ENCODE measurements at places on chromosomes 5 and 9.
A peak's percentile ranks its signal among the peaks of the same experiment; 100 is the strongest.

- no peak for DNase-seq
Observed at GRCh38 chr5:96022971-96023370, 61.3 kb upstream of the ELL2 start.

- no peak for DNase-seq
Observed at GRCh38 chr5:40877371-40877988, 31.8 kb upstream of the C7 start.

DNA sequence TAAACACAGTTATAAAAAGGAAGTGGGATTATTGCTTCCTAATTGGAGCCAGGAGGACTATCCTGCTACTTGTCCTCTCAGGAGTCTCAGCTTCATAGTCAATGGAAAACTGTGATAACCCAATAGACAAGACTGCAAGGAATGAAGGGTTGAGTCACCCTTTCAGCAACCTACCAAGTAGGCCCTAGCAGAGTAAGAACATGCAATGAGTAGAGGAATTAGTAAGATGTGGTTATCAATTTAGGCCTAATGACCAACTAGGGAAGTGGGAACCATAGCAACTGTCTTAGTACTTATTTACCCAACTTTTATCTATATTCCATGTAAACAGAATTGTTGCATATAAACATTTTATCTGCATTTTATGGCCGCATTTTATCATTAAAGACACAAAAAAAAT lies 310.1 kb downstream of the RFX3 start:
- DNase-seq = no peak

GRCh38 chr9:127803507-127804352 lies 1.0 kb downstream of the FPGS start:
- no peak for DNase-seq

GRCh38 chr5:9653811-9654210 lies 23.7 kb upstream of the TAS2R1 start:
- DNase-seq = peak; percentile 73

DNA sequence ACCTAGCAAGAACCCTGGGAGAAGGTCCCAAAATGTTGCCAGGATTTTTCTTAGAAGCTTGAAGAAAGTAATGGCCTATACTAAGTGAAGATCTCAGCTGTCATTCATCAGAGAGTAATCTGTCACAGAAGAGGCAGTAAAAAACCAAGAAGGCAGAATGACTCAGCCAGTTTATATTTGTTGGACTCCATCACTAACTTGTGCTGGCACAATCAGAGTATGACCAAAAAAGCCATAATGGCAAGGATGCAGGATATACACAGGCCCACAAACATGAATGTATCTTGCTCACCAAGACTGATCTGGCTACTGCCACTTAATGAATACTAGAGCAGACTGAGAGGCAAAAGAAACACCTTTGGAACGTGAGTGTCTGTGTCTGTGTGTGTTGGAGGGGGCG lies 104.0 kb upstream of the POU5F2 start:
- no peak for DNase-seq

GRCh38 chr5:2487152-2487763 lies 264.2 kb downstream of the IRX2 start:
- DNase-seq = no peak
